ENCODE measurements at places on chromosomes 4 and X. TPM values are rescaled to one million over a fixed set of nuclear protein-coding genes. Genes with fewer than 3 reads are reported as not detected.

DNA sequence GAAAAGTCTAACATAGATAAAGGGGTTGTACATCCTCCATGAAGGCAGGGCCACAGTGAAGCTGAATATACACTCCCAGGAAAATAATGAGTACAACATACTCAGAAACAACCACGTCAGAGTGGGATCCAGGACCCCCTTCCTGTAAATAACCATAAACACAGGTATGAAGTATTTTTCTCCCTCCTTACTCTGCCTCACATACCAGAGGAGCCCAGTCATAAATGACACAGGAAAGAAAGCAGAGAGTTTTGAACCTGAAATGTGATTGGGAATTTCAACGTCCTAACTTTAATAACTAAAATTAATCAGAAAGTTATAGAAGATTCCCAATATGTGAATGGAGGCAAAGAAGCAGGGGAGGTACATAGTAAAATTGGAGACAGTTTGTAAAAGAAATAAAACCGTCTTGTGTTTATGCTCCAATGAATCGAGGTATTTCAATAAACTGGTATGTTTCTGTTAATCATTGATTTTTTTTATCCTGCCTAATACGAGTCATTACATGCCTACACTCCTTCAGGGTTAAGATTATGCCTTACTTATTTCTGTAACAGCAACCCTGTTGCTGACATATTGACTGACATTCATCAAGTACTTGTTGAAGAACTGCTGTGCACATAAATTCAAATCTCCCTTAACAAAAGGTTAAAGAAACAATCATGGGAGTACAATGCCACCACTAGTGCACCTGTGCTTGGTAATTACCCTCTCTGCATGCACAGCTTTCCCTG is 431.3 kb downstream of the KCNIP4 start:
- DNase-seq: no peak

- no peak for DNase-seq
Observed at GRCh38 chr4:78667764-78668163, 108.4 kb upstream of the BMP2K start.

- no peak for DNase-seq
Observed at GRCh38 chrX:136627409-136627808, 20.5 kb upstream of the CD40LG start.

DNA sequence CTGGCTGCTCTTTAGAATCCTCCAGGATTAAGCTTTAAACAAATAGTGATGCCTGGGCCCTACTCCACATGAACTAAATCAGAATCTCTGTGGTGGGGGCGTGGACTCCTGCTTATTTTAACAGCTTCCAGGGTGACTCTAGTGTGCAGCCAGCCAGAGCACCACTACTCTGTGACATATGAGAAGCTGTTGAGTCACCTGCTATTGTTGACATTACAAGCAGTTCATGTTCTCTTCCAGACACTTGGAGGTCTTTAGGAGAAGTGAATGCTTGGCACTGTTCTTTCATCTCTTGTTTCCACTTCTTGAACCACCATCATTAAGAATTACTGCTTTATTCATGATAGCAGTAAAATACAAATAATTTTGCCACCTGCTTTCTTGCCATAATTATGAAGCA is 426 bp upstream of the C4orf51 start:
- DNase-seq: peak; percentile 76

Gene RBMXL3
- not detected for total RNA-seq

Gene ENAM
- total RNA-seq: 0.45 TPM
